ENCODE measurements at places on chromosomes 7 and 10. TPM values are rescaled to one million over a fixed set of nuclear protein-coding genes. Genes with fewer than 3 reads are reported as not detected.

Gene C10orf105
- total RNA-seq, result 0.07 TPM

Gene BUD23
- total RNA-seq, result 79.8 TPM

Gene PDE1C
- 192 TPM for total RNA-seq

Gene RBP4
- total RNA-seq, result 4.2 TPM

Gene BEND7
- total RNA-seq, result 17.4 TPM

Gene PNLIPRP3
- total RNA-seq, result not detected

Gene CRHR2
- total RNA-seq, result 0.22 TPM

Gene OPN4
- 0.25 TPM for total RNA-seq

Gene GRID1
- 2.4 TPM for total RNA-seq

Gene NUTM2B
- 1.2 TPM for total RNA-seq

Gene HMX2
- total RNA-seq, result not detected

Gene STK31
- total RNA-seq, result not detected

Gene KCNMA1
- 2.5 TPM for total RNA-seq

Gene IFIT1B
- not detected for total RNA-seq

Gene NACAD
- total RNA-seq, result 3.5 TPM

Gene CYP2C19
- total RNA-seq, result not detected

Gene KEL
- 0.27 TPM for total RNA-seq

Gene GRM3
- total RNA-seq, result not detected

Gene ST8SIA6
- 7.4 TPM for total RNA-seq

Gene IKZF1
- 3.7 TPM for total RNA-seq

Gene DNMBP
- 5.5 TPM for total RNA-seq

Gene SERPINE1
- total RNA-seq, result 1.3 TPM

Gene TNPO3
- total RNA-seq, result 38.0 TPM

Gene ABCB1
- total RNA-seq, result 4.8 TPM

Gene ADAM8
- 2.4 TPM for total RNA-seq

Gene DLD
- total RNA-seq, result 314 TPM

Gene UCN3
- not detected for total RNA-seq

Gene PAX4
- total RNA-seq, result not detected

Gene GPR22
- 54.4 TPM for total RNA-seq

Gene SPDYE3
- not detected for total RNA-seq

Gene ARID5B
- 12.9 TPM for total RNA-seq
